Stimulated activated CD4-positive, alpha-beta T cell treated with anti-CD3 and anti-CD28 coated beads, TNF-alpha, amount 100 ng/mL, for 48 hours (primary cell): ENCODE measurements at places on chromosomes 6 and 20.

GRCh38 chr6:19024737-19025136, 637.6 kb downstream of the RNF144B start:
- no peak for DNase-seq

- no peak for DNase-seq
Observed at GRCh38 chr6:23389386-23389785, 736.6 kb upstream of the NRSN1 start.

- DNase-seq = no peak
Observed at GRCh38 chr6:5866547-5867051, 140.1 kb downstream of the NRN1 start.

DNA sequence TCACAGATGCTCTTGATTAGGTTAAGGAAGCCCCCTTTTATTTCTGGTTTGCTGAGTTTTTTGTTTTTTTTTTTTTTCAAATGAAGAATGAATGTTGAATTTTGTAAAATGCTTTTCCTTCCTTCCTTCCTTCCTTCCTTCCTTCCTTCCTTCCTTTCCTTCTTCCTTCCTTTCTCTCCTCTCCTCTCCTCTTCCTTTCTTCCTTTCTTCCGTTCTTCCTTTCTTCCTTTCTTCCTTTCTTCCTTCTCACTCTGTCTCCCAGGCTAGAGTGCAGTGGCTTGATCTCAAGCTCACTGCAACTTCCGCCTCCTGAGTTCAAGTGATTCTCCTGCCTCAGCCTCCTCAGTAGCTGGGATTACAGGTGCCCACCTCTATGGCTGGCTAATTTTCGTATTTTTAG, 158.2 kb downstream of the ZFAND3 start:
- no peak for DNase-seq

DNA sequence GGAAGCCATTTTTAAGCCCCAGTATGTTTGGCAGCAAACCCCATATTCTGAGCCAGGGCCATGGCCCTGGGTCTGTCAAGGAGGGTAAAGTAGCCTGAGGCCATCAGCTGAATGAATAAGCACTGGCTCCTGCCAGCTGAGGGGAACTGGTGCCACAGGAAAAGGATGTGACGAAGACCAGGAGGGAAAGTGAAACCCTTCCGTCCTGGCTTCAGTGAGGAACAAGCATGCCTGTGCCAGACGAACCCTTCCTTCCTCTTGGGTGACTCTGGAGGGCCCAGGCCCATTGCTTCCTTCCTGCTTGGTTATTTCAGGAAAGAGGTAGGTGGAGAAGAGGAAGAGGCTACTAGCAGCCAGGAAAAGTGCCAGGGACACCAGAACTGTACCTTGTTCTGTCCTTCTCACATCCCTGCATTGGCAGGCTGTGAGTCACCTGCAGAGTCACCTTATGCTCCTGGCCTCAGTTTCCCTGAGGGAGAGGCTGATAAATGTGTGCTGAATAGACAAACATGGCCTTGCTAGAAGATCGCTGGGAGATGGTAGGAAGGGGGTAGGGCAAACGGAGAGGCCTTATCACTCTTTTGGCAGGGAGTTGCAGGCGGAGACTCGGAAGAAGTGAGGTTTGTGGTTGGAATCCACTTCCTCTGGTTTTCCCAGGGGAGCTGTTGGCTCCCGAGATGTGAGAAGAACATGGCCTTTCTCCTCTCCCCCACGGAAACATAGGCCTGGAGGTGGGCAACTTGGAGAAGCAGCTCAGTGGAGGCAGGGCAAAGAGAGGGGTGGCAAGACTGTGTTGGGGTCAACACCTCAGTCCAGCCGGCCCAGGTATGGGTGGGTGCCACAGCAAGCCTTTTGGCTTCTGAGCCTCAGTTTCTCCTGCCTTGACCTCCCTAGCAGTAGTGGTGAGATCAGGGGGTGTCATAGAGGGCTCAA, 37.4 kb downstream of the COX4I2 start:
- DNase-seq = peak; percentile 55

DNA sequence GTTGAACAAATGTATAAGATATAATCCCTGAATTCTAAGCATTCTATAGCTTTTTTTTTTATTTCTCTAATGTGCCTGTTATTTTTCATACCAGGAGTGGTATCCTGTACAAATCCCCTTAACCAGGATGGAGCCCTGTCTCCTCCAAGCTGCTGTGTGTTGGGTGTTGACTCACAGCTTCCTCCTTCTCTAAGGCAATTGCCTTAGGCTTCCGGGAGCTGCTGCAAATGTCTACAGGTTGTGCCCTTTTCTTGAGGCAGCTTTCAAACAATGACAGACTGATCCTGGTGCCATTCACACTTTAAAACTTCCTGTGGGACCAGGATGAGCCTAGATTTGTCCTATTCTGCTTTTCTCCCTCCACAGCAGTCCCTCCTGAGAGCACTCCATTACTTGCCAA, 173.2 kb downstream of the BTBD3 start:
- DNase-seq = no peak

- DNase-seq = no peak
Observed at GRCh38 chr6:137745321-137745720, 121.7 kb upstream of the TNFAIP3 start.

DNA sequence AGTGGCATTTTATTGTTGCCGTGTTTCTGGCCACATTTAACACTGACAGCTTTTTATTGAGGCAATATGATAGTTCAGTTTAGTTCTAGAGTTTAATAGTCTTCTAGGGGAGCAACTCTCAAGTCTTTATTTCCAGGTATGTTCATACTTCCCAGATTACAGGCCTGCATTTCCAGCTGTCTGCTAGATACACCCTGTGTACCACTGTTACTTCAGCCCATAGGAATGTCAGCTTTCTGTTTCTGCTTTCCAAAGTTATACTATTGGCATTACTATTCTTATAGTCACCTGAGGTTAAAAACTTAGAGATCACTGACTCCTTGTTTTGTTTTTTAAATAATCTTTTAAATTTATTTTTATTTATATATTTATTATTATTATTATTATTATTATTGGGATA, 7.6 kb downstream of the ZNF451 start:
- no peak for DNase-seq

DNA sequence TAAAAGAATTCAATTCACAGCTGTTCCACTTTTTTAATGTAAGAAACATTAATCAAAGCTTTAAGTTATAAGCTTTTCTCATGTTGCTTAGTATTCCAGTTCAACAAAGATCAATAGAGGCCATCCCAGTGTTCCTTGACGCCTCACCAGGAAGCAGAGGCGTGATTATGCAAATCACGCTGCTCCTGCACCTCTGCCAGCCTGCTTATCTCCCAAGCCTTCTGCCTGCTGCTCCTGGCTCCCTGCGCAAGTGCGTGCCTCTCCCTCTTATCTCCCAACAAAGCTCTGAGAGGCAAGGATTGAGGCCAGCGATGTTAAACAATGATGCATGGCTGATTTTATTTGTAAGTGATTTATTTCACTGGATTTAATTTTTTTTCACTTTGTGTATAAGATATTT, 42.8 kb downstream of the INSM1 start:
- no peak for DNase-seq

DNA sequence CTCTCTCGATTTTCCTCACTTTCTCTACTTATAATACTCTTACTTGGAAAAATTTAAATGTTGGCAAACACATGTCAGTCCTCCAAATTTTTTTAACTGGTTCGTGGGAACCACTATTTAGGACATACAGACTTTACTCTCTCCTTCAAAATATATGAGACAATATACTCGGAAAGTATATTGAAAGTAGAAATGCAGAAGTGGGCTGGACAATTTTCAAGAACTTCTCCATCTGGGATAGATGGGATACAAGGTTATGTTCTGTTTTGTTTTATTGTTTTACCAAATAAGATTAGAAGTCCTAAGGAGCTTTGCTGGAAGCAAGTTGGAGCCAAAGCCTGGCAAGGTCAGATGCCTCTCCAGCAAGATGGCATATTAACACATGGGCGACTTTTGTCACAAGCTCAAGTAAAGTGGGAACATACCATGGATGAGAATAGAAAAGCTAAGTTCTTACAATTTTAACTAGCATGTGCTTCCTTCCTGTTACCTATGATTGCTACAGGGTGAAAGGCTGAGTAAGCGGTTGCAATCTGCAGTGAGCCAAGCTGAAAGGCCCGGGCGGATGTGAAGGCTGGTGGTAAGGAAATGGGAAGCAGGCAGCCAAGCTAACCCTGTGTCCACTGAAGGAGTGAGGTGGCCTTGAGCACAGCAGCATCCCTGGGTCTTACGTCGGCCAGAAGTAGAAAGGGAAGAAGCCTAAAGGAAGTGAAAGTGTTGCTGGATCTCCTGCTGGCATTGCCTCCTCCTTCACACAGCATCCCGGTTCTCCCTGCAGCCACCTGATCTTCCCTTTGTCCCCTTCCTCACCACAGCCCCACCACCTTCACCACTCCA, 7.1 kb downstream of the MAP3K5 start:
- no peak for DNase-seq

- DNase-seq = no peak
Observed at GRCh38 chr6:3211681-3212080, 15.8 kb downstream of the TUBB2B start.

DNA sequence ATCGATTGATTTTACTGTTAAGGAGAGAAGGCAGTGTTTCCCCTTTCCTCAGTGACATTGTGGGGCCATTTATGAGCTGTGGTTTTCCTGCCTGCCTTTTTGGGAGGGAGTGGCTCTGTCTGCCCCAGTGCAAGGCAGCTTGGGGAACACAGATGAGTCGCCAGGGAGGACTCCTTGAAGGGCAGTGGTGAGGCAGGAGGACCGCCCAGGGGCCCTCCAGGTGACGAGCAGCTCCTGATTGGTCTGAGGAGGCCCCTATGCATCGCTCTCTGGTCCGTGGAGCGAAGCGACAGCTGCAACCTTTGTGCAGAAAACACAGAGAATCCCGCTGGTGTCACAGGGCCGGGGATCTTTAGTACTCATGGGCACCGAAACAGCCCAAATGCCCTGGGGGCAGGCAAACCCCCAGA, 100.3 kb downstream of the TMEM242 start:
- no peak for DNase-seq

- no peak for DNase-seq
Observed at GRCh38 chr6:135423649-135424128, 73.9 kb downstream of the AHI1 start.

GRCh38 chr6:32941214-32941768, 463 bp upstream of the HLA-DMB start:
- no peak for DNase-seq

- no peak for DNase-seq
Observed at GRCh38 chr20:49768204-49769047, 44.2 kb upstream of the SLC9A8 start.

- DNase-seq = no peak
Observed at GRCh38 chr6:157496534-157497095, 115.6 kb downstream of the ZDHHC14 start.

DNA sequence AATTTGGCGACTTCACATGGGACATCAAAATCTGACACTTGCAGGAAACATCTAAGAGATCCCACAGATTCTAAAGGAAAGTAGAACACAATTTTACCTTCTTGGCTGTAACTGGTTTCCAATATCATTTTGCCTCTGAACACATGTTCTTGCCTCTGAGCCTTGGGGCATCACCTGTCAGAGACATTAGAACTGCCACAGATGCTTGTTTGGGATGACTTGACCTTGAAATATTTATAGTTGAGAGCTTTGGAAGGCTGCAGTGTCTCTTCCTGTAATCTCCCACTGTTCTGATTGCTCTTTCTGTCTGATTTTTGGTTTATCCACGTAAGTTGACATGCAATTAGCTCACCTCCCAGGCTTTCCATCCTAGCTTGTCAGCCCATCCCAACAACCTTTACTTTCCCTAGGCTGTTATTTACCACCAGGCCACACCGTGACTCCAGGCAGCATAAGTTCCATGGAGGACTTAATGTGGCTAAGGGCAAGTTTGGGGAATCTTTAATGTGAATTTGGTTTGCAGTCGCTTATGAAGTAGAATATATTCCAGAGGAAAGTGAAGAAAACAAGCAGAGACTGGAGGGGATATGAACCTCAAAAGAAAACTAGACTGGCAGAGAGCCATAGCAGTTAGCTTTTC, 256.5 kb upstream of the RIN2 start:
- DNase-seq = no peak

- no peak for DNase-seq
Observed at GRCh38 chr6:110822249-110822648, 7.0 kb upstream of the CDK19 start.

GRCh38 chr20:23588434-23589403, 17.0 kb downstream of the CST9 start:
- DNase-seq = no peak

- no peak for DNase-seq
Observed at GRCh38 chr20:2264118-2264517, 31.7 kb upstream of the TGM3 start.

DNA sequence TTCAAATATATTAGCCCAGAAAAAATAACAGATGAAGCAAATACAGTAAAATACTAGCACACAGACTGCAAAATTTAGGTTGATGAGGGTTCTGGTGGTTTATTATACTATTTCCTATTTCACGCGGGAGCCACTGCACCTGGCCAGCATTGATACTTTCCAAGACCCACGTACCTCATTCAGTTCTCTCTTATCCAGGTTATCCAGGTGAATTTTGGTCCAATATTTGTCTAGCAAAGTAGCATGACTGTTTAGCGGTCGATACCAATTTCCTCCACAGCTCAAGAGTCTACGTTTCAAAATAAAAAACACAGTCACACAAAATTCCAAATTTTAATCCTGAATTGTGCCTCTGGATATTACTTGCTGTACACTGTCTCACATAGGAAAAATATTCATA, 34.8 kb downstream of the MDN1 start:
- no peak for DNase-seq

DNA sequence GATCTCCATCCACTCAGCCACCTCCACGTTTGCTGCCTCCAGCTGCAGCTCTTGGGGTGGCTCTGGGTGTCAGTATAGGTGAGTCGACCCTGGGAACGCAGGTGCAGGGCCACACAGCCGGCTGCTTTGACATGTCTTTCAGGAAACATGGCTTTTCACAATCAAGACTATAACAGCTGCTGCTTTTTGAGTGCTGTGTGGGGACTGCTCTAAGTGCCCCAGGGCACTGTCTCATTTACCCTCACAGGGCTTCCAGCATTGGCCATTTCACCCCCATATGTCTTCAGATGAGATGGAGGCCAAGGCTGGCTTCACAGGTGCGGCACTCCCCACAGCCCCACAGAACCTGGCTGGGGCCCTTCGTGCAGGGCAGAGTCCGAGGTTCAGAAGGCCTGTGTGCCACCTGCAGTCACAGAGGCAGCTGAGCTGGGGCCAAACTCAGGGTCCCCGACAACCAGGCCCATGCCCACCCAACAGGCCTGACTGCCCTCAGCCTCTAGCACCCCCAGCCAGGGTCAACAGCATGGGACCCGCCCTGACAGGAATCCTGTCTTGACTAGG, 14.9 kb upstream of the CST7 start:
- DNase-seq = no peak
